ENCODE measurements at places on chromosomes 1 and 21.

GRCh38 chr1:223147873-223148272, 4.8 kb upstream of the TLR5 start:
- no peak for DNase-seq

DNA sequence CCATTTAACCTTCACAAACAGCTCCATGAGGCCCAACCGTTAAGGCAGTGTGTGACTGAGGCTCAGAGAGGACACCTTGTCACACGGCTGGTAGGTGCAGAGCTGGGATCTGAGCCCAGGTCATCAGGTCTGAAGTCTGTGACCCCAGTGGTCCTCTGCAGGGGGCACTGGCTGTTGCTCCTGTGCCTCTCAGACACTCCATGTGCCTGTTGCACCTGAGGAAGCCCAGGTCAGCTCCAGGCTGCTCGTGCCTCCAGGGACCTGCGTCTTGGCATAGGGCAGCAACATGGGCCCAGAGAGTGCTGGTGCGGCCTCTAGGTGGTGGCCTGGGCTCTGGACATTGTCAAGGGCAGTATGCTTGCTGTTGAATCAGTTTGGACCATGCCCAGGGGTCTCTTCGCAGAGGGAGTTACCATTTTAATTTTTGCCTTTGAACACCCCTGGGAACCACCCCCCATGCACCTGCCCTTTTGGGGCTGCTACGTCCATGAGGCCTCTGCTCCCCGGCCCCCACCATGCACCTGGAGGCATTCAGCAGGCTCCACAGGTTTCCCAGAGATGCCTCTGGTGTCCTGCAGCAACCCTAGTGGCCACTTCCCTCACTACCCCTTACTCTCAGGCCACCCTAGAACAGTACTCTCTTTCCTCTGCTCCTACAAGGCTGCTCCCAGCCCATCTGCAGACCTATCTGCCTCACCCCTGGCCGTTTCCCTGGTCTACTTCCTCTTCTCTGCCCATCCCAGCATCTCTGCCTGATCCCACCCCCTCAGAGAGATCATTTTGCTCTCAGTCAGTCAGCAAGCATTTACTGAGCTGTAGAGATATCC, 25.2 kb upstream of the EPS8L3 start:
- no peak for DNase-seq

- no peak for DNase-seq
Measured at GRCh38 chr1:45499415-45499769, 481 bp downstream of the CCDC163 start.

GRCh38 chr1:114549137-114549536, 32.3 kb downstream of the BCAS2 start:
- DNase-seq = no peak

DNA sequence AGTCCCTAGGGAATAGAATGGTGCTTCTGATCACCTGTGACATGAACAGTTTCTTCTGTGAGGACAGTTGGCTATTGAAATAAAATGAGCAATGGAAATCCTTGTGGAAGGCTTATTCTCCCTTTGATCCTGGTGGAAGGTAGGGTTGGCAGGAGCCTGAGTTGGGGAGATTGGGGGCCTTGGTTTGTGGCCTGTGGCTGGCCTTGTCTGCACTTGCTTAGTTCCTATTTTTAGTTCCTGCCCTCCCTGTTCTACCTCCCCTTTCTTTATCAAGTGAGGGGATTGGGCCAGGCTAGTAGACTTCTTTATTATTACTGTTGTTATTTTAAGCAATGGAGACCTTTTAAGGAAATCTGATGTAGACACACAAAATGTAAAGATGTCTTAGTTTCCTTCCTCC, 8.2 kb downstream of the DMRTB1 start:
- DNase-seq = no peak

DNA sequence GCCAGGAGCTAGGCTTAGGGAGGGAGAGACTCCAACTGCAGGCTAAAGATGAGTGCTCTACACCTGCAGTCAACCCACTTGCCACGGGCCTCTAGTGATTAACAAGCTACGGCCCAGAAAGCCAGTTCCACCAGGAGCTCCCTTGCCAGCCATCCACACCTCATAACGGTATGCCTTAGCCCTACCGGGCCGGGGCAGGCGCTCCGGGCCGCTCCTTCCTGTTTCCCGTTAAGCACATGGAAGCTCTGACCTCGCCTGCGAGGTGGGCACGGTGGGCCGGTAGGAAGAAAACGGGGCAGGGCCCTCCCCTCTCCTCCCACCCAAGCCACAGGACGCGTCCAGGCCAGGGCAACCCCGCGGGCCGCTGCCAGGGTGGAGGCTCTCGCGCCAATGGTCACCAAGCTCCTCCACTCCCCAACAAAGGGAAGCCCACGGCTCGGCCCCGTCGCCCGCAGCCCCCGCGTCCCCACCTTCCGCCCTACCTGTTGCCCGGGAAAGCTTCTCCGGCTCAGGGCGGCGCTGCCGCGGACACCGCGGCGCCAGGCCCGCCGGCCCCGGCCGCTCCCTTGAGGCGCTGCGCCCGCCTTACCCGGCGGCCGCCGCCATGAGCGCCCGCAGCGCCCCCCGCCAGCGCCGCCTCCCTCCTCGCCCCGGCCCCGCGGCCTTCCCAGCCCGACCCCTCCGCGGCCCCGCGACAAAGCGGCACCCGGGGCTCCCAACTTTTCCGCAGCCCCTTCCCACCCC, 627 bp downstream of the CERS2 start:
- no peak for DNase-seq

GRCh38 chr21:44730028-44730395, 18.6 kb upstream of the TSPEAR start:
- no peak for DNase-seq

GRCh38 chr1:109229531-109230127, 15.9 kb downstream of the SARS1 start:
- no peak for DNase-seq

GRCh38 chr1:225426395-225427234, 1.2 kb downstream of the LBR start:
- no peak for DNase-seq
